ENCODE measurements at places on chromosomes 5 and 9.

DNA sequence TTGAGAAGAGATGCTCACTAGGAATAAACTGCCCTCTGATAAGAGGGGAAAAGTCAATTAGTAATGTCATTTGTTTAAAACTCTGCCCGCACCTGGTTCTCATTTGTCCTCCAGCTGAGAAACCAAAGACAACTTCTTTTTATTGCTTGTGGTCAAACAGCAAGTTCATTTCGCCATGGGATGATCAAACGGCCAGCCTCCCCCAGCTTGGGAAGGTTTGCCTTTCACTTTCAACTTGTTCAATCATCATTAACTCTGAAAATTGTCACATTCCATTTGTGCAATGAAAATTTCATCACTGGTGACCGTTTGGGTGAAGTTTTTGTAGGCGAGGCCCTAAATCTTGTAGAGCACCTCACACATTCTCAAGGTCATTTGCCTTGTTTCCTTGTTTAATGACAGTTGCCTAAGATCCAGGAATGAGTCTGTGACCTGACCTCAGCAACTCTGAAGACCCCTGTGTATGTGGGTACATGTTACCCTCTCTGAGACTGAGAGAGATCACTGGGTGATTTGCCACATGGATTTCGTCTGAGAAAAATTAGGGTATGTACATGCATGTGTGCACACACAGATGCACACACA lies 117.7 kb downstream of the MARCHF3 start:
- DNase-seq = no peak

DNA sequence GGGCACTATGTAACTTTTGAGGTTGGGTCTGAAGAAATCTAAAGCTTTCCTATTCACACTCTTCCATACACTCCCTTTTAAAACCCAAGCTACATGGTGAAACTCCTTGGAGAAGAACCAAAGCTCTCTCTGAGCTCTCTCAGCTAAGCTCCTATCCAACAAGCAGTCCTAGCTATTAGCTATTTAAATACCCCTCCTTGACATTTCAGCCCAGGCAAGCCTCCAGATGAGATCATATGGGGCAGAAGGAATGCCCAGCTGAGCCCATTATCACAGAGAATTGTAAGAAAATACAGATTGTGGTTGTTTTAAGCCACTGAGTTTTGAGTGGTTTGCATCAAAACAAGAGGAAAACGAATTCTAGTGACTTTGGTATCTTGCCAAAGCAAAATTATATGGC lies 15.2 kb downstream of the HSPB3 start:
- no peak for DNase-seq

- no peak for DNase-seq
Measured at GRCh38 chr5:17995997-17996396, 361.7 kb downstream of the TAF11L14 start.

GRCh38 chr9:127780126-127780885 lies 1.8 kb upstream of the SH2D3C start:
- DNase-seq = no peak

- DNase-seq = no peak
Measured at GRCh38 chr5:36397901-36398536, 96.3 kb upstream of the RANBP3L start.

- DNase-seq = no peak
Measured at GRCh38 chr5:124343451-124343867, 403.0 kb downstream of the ZNF608 start.

DNA sequence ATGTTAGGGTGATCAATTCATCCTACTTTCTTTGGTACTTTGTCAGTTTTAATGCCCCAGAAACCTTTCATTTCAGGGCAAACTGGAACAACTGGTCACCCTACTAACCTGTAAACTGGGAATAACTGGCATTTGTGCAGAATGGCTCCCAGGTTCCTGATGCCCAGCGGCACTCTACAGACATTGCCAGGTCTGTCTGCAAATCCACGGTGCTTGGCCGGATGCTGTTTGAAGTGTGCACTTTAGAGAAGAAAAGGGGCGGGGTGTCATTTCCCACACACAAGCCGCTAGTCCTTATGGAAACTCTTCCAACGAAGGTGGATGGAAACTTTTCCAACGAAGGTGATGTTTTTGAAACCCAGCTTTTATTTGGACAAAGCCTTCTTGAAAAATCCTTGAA lies 49.9 kb upstream of the OTULINL start:
- no peak for DNase-seq

DNA sequence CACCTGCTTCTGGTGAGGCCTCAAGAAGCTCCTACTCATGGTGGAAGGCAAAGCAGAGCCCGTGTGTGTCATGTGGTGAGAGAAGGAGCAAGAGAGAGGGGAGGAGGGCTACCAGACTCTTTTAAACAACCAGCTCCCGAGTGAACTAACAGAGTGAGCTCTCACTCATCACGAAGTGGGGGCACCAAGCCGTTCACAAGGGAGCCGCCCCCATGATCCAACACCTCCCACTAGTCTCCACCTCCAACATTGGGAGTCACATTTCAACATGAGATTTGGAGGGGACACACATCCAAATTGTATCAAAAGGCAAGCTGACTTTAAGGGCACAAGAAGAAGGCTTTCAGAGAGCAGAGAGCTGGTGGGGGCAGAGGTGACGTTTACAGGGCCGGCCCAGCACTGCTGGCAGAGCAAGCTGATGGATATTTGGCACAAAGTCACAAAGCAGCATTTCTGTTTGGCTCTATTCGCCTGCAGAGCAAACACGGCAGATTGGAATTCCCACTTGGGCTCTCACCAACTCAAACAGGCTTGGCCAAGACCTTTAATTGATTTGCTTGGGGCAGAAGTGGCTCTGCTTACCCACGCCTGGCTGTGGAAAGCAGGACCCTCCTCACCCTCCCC lies 20.0 kb downstream of the PITX1 start:
- DNase-seq = no peak

DNA sequence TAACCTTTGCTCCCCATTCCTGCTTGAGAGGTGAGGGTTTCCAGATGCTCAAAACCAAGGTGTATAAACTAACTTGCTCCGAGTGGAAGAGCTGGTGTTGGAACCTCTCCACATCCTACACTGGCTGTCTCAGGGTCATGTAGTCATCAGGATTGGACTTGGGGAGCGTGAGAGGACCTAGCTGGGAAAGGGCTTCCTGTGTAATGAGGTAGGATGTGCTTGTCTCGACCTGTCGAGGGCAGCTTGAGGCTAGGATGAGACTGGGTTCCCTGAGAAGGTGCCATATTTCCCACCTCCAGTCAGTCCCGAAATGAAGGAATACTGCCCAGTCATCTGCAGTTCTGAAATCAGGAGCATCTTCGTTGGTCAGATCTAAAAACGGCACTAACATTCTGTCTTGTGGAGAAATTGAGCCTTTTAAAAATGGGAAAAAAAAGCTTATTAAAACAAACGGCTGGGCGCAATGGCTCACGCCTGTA lies 1.3 kb downstream of the CCNI2 start:
- no peak for DNase-seq

DNA sequence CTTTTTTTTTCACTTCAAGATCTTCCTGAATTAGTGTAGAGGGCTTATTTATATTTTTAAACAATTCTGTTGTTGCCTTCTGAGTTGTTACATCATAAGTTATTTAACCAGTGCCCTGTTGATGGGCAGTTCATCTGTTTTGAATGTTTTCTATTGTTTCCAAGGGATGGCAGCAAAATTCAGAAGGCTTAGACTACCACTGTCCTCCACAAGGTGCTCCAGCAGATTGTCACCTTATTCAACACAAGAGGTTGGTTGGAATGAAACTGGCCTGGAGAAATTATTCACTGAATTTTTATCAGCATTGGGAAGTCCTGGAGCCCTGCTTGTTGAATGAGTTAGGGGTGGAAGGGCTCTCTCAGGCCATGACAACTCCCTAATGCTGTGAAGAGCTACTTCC lies 1.3 kb upstream of the KLHL9 start:
- DNase-seq = no peak

DNA sequence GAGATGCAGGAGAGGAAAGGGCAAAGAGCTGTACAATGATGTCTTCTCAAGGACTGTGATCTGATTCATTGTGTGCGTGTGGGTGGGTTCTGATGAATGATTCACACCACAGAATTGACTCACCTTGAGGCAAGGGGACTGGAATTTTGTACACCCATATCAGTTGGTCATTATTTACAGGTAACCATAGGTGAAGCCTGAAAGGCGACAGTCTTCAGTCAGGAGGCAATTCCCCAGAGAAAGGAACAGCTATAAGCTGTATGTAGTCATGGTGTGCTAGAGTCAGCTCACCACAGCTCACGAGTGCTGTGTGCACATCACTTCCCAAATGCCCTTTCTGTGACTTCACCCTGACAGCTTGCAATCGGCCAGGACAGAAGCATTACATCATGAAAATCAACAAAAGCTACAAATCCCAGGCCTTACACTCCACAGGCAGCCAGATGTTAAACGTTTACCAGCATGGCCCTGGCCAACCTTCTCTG lies 87.6 kb upstream of the RPS23 start:
- DNase-seq = no peak

DNA sequence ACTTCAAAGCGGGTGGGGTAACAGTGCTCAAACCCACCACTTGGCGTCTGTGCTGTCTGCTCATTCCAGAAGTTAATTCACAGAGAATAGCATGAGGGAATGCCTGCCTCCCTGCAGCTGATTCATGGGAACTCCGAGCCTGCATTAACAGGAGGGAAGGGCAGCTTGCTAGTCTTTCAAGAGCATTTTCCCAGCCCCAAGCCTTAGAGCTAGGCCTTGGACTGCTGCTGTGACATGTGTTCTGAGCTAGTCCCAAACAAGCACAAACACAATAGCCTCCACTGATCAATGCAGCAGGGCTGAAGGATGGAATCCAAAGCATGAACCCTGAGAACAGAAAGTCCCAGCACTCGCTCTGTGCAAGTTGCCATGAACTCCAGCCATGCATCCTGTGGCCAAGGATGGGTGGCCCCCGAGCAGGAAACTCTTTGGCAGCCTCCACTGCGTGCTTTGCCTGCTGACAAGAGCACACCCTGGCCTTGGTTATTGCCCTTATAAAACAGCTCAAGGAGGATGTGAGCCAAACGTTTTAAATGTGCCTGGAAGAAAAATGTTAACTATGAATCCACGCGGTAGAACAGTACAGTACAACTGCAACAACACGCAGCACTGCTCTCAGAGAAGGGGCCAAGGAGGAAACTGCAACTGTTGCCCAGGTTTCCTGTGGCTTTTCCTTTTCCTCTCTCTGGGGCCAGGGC lies 653.1 kb upstream of the KLF4 start:
- no peak for DNase-seq

GRCh38 chr5:81904166-81904565 lies 67.7 kb upstream of the ATG10 start:
- no peak for DNase-seq

GRCh38 chr5:10689391-10690081 lies 71.5 kb downstream of the DAP start:
- no peak for DNase-seq

- no peak for DNase-seq
Measured at GRCh38 chr9:33135470-33135958, 31.6 kb downstream of the B4GALT1 start.

DNA sequence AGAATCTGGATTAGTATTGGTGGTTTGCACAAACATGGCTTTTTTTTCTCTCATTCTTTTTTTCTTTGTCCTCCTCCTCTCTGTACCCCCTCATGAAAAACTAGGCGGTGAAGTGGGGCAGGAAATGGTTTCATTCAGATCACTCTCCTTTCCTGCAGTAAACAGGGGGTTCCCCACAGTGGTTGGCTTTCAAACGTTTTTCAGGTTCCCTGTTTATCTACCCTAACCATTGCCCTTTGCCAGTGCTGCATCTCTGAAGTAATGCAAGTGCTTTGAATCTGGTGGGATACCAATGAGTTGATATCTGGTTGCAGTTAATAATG lies 29.8 kb downstream of the NR4A3 start:
- DNase-seq = no peak

All from memory B cell (primary cell).